Inflammatory macrophage (primary cell): ENCODE measurements at places on chromosomes 16 and 17.

DNA sequence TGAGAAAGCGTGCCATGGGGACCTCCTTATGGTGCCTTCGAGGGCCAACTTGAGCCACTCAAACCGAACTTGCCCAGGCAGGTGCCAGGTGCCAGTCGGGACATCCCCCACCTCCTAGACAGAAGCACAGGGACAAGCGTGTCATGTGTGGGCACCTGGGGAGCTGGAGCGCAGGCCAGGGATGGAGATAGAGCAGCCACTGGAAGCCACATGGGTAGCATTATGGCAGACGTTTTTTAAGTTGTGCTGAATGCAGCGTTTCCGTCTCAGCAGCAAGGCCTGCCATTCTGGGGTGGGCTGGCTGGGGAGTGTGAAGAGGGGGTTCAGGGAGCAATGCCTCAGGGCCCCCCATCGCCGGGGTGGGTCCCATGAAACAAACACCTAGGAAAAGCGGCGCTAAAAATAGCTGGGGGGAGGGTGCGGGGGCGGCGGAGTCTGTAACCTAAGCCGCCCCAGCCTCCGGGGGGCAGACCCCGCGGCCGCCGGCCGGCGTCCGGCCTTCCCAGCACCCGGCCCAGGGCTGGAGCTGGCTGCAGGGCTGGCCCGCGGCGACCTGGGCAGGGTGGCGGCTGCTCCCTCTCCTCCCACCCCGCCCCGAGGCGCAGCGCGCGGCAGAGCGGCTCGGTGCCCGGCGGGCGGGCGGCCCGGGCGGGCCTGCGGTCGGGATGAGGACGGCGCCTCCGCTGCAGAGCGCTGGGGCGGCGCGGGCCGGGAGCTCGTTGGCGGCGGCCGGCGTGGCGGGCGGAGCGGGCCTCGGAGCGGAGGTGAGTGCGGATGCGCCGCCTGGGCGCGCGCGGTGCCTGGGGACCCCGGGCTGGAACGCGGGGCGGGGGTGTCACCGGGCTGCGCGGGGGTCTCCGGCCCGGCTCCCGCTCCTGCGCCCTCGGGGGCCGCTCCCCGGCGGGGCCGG lies at the start of gene ZNF469:
TSS of gene ZNF469 (plus strand) at position 469 of the 910 bp plus-strand sequence. CDS start 44,512 bp downstream, outside the sequence.
- no peak for DNase-seq

GRCh38 chr17:82112914-82113311 lies 14.9 kb upstream of the FASN start:
- DNase-seq, result no peak

GRCh38 chr16:50539822-50540710 lies 8.1 kb upstream of the NKD1 start:
- no peak for DNase-seq

DNA sequence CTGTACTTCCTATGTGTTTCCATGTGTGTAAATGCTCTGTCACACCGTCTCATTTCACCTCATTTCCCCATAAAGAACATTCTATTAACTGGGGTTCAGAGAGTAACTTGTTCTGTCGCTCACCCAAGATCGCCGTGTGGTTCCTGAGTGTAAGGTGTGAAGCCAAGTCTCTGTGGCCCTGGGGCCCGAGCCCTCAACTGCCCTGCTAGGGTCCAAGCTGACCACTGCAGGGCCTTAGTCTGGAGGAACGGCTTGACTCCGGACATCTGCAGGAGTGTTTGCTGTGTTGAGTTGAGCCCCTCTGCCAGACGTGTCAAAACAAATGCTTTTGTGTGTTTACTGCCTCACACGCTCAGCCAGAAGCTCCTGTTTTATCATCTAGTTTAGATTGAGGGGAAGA lies 244.1 kb downstream of the CCDC182 start:
- no peak for DNase-seq
